ENCODE measurements at places on chromosomes 12 and 14.
A peak's percentile ranks its signal among the peaks of the same experiment; 100 is the strongest.

- DNase-seq, result peak; percentile 36
These were observed 11.8 kb upstream of the OR6S1 start for GRCh38 chr14:20652996-20653975.

DNA sequence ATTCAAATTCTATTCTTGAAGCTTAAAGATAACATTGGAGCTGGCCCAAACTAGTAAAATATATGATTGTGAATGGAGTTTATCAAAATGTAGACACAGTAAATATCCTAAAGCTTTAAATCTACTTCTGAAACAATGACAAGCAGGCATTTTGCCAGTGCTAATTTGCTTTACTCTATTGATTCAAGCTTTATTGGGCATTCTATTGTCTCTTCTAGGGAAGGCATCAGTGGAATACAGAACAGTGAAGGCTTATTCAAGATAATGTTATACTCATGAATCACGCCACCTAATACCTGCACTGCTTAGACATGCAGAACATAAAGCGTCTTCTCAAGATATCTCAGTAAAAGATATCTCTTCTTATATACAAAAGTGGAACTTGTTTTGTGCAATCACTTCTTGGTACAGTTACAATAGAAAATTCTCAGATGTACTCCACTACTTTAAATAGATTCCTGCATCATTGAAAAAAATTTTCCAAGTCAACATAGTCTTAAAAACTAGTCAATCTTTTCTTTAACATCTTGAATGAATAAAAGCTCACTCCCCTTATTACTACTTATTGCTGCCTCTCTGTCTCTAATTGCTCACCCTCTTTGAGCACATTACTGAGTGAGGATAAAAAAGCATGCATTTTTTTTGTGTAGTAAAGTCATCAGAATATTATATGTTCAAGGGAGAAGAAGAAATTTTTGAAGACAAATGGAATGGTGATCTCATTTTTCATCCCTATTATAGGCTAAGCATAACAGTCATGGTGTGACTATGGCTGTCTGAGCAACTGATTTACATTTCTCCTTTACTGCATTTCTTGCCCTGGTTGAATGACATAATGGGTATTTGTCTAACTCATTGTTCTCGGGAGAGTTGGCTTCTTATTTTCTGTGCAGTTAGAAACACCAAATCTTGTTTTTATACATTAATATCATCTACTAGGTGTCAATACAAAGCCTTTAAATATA, 98.0 kb upstream of the E2F7 start:
- no peak for DNase-seq

GRCh38 chr14:102094101-102094500, 7.3 kb upstream of the HSP90AA1 start:
- DNase-seq, result no peak

- DNase-seq, result no peak
These were observed 31.9 kb upstream of the SOS2 start for GRCh38 chr14:50263321-50263720.

DNA sequence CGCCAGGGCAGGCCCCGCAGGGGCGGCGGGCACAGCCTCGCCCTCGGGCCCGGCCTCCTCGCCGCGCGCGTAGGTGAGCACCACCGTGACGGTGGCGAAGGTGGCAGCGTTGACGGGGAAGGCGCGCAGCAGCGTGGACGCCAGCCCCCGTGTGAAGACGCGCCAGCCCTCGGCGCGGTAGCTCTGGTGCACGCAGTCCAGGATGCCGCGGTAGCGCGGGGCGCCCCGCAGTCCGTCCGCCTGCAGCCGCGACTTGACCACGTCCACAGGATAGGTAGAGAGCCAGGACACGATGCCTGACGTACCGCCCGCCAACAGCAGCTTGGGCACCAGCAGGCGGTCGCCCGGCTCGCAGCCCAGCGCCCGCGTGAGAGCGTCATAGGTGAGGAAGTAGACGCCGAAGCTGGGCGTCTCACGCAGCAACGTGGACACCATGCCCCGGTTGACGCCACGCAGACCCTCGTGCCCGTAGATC, 13.9 kb downstream of the SLC25A29 start:
- DNase-seq, result no peak

GRCh38 chr14:81326451-81326850, 73.7 kb downstream of the STON2 start:
- no peak for DNase-seq

DNA sequence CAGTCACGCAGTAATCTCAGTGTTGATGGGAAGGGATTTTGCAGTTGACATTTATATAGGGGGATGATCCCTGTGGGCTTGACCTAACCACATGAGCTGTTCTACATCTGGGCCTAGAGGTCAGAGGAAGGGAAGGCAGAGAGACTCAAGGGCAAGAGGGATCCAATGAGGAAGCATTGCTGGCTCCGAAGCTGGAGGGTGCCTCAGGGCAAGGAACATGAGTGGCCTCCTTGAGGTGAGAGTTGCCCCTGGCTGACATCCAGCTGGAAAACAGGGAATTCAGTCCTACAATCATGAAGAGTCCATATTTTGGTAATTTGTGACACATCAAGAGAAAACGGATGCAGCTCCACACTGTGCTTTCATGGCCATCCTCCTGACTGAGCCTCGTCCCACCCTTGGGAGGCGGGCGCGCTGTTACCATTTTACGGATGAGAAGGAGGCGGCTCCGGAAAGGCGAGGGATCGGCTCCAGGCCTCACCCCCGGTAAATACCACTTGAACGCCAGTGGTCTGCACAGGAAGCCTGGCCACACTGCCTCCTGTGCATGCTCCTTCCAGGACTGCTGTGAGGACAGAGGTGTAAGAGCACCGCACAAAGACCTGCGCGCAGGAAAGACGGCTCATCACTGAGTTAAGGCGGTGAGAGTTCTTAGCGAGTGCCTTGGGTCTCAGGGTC, 18.5 kb upstream of the FKBP4 start:
- no peak for DNase-seq

DNA sequence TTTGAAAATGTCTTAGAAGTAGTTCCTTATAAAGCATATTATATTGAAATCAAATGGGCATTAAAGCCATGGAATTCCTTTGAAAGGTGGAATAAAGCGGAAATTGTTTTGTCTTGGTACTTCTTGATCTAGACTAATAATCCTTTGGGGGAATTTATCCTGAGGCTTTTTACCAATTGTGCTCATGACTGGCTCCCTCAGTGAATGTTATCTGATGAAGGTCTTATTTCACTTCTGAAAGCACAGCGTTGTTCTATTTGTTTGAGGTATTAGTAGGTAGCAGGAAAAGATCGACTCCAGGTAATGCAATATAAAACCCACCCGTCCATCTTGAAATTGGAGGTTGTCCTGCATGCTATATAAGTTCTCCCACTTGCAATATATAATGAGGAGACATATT, 64.8 kb downstream of the PPFIBP1 start:
- no peak for DNase-seq

DNA sequence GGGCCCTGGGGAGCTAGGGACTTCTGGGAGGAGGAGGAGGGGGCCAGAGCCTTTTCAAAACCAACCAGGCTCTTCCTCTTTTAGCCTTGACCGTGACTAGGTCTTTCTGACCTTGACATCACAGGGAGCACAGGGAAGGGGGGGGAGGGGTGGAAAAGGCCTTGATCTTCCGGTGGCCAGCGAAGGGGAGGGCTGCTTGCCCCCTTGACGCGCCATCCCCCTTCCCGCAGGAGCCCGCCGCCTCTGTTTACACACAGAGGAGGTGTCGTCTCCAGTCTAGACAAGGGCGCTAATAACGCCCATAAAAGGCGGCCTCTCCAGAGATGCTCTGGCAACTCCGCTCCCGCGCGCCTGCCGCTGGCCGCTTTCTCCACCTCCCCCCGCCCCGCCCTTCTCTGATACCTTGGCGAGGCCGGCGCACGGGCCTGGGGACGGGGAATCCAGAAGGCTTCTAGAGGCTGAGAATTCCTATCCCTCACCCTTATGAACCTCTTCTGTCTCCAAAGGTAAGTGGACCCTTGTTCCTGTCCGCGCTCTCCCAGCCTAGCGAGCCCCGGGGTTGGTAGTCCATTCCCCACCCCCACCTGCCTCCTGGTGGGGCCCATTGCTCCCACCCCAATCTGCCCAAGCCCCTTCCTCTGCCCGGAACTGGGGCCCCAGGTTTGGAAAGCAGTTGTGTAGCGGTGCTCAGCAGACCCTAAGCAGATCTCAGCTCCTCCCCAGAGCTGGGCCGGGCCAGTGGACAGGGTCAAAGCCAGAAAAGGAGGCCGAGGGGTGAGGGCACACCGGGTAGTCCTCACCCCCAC, 4.9 kb upstream of the HOXC12 start:
- no peak for DNase-seq

DNA sequence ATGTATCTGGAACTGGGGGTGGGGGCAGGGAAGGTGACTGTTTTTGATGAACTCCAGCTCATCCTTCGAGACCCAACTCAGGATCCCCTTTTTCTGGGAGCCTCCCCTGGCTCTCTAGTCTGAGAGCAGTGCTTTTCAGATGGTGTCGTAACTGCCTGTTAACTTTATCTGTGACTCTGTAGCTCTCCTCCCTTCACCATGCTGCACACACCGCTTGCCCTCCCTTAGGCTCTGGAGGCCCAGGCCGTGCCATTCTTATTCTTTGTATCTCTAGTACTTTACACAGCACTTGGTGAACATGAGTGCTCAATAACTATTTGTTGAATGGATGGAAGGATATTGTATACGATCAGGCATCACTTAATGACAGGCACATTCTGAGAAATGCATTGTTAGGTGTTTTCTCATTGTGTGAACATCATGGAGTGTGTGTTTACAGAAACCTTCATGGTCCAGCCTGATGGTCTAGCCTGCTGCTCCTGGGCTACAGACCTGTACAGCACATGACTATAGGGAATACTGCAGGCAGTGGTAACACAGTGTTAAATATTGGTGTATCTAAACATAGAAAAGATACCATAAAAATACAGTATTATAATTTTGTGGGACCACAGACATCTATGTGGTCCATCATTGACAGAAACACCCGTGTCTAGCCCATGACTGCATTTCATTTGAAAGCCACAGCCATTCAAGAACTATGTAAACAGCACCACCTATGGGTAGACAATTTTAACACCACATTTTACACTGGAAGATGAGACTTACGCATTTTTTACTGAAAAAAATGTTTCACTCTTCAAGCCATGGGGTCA, 91.8 kb downstream of the EML1 start:
- no peak for DNase-seq

- DNase-seq, result no peak
These were observed 450.3 kb downstream of the RMST start for GRCh38 chr12:97912943-97913342.

GRCh38 chr12:95545303-95545702, 6.0 kb downstream of the USP44 start:
- DNase-seq, result no peak

GRCh38 chr12:85277191-85277590, 2.8 kb upstream of the ALX1 start:
- DNase-seq, result no peak

DNA sequence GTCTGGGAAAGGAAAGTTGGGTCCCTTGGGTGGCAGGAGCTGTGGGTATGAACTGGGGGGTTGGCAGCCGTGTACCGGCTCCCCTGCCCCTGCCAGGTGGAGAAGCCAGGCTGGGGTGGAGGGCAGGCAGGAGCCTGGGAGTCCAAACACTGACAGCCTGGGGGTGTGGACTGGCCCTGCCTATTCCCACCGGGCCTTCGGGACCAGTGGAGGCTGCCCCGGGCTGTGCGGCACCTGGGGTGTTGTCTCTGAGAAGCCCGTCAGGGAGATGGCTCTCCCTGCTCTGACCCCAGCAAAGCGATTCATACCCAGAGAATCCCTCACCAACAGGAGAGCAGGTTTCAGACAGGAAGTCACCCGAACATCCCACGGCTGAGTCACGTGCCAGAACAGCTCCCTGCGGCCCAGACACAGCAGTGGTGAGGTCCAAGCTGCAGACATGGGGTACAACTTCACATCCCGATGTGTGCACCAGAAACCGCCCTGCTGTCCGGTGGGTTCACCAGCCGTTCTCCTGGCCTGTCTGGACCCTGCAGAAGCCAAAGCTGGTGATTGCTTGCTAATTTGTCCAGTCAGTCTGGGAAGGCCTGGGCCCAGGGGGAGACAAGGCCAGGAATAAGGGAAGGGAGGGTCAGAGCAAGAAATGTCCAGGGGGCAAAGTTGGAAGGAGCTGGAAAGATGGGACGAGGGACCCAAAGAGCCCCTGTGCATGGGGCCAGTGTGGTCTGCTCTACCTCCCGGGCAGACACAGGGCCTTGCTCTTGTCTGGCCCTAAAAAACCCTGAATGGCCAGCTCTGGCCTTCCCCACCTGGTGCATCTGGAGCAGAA, 2.1 kb upstream of the GPR132 start:
- peak; percentile 77 for DNase-seq

- DNase-seq, result no peak
These were observed 24.3 kb downstream of the GEMIN2 start for GRCh38 chr14:39138440-39138839.

- DNase-seq, result no peak
These were observed 86.5 kb downstream of the CAND1 start for GRCh38 chr12:67355428-67356379.

- no peak for DNase-seq
These were observed 224.3 kb upstream of the AMIGO2 start for GRCh38 chr12:47303995-47304560.

- no peak for DNase-seq
These were observed 61.1 kb downstream of the RASSF9 start for GRCh38 chr12:85775091-85775490.

- DNase-seq, result peak; percentile 11
These were observed 58.7 kb downstream of the TUNAR start for GRCh38 chr14:95935228-95935822.

DNA sequence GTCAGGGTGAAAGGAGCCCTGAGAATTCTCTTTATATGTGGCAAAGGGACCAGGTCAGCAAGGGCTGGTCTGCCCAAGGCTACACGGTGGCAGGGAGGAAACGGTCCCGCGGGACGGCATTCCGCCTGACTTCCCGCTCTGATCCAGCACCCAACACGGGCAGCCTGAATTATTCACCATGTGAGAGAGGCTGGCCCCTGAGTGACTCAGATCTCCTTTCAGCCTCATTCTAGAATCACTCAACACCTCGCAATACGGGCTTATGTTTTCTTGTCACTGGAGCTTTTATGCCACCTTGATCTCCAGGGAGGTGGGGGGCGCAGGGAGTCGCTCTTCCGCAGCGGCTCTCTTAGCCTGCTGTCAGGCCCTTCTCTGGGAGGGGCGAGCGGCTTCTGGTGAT, 8.5 kb downstream of the LRTM2 start:
- no peak for DNase-seq

DNA sequence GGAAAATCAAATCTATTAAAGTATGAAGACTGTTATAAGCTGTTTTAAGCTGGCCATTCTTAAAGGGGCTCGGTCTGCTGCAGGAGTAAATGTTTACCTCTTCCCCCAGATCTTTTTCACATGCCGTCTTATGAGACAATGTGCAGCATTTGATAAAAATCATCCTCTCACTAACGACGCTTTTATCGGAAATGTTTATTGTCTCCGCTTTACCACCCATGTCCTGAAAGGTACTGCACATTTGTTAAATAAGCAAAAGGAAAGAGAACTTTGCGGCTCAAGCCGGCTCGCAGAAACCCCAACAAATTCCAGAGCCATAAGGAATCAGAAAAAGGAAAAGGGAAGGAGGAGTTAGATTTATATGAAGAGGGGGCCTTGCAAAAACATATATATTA, 137.8 kb downstream of the HMGA2 start:
- DNase-seq, result no peak
